ENCODE measurements at places on chromosomes 11 and 22.

DNA sequence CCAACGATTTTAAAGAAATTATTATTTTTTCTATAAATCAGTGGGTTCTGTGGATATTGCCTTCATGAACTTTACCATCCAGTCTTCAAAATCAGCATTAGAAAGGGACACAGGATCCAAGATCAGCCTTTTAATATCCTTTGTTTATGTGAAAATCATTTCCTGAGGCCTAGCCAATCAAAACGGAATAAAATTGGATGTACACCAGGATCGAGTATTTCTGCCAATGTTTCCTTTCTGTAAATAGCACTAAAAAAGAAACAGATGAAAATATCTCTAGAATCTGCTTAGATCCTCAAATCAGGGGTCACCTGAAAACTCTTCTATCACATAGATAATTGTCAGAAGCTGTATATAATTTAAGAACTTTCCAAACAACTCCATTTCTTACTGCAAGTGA lies 1598.5 kb downstream of the LRRC4C start:
- DNase-seq, result no peak

DNA sequence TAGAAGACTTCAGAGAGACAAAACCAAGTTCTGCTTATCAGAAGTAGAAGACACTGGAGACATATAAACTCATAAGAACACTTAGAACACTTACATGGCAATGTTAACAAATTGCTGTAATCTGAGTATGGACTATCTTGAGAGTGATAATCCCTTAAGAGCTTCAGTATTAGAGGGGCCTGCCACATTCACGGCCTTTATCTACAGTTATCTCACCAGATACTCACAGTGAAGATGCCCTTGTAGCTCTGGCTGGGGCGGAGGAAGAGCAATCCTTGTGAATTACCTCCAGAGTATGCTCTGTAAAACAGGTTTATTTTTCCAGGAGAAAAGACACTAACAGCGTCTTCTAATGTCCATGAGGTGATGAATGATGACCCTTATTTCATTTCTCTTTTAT lies 762.8 kb downstream of the FAM181B start:
- no peak for DNase-seq

DNA sequence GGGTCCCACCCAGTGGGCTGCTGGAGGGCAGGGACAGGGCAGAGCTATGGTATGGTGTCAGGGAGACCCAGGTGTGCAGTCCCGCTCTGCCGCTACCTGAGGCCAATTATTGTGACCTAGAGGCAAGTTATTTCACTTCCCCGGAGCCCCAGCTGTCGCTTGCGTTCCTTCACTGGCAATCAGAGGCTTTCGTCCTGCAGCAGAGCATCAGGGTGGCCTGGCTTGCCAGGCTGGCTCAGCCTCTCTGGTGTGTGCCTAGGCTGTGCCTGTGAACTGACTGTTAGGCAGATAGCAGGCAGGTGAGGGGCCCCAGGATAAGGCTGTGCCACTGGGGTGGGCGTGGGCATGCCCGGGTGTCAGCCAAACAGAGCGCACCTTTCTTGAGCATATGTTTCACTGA lies 31.4 kb downstream of the GLB1L2 start:
- no peak for DNase-seq

GRCh38 chr22:49328630-49329405 lies 498.9 kb downstream of the BRD1 start:
- no peak for DNase-seq

DNA sequence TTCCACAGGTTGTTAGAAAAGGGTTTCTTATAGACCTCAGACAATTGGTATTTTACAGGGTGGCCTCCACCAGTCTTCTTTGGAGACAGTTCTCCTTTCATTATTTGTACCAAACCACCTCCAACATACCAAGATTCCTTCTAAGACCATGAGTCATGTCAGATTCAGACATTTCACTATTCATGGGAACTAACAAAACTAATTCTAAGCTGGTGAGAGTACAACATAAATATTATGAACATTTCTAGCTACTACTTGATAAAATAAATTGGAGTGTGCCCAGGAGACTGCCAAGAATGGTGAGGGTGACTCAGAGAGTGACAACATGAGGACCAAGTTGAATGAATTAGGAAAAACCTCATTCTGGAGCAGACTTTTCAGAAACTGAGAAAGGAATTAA lies 494.6 kb upstream of the LRRC4C start:
- DNase-seq, result no peak

- no peak for DNase-seq
Measured at GRCh38 chr11:94635072-94635471, 67.9 kb downstream of the PIWIL4 start.

DNA sequence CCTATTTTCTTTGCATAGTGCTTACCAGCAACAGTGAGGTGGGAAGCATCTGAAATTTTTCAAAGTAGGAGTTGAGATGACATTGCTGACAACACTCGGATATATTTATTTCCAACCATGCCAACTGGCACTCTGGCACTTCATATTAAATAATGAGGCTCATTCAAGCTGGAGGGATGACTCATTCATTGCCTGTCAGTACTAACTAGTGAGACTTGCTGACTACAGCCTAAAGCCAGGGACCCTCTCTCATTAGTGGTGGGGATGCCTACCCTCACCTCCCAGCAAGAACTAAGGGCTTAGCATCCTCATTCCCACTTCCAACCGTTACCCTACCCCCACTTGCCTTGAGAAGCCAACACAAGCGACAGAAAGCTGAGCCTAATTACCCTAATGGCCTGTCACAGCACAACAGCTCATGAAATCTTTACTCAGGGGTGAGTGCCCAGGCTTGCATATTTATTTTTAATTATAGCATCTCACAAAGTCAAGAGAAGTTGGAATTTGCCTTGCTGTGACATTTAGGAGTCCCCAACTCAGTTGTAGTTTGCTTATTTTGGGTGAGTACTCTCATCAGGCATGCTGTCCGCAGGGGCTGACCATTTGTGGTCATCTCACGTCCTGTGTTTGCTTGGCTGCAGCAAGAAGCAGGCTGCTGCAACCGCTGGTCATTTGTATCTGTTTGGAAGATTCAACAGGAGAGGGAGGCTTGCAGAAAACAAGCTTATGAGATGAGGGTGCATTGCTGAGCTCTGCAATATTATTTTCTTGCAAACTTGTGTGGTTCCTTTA lies 181.6 kb upstream of the POU2AF2 start:
- no peak for DNase-seq

DNA sequence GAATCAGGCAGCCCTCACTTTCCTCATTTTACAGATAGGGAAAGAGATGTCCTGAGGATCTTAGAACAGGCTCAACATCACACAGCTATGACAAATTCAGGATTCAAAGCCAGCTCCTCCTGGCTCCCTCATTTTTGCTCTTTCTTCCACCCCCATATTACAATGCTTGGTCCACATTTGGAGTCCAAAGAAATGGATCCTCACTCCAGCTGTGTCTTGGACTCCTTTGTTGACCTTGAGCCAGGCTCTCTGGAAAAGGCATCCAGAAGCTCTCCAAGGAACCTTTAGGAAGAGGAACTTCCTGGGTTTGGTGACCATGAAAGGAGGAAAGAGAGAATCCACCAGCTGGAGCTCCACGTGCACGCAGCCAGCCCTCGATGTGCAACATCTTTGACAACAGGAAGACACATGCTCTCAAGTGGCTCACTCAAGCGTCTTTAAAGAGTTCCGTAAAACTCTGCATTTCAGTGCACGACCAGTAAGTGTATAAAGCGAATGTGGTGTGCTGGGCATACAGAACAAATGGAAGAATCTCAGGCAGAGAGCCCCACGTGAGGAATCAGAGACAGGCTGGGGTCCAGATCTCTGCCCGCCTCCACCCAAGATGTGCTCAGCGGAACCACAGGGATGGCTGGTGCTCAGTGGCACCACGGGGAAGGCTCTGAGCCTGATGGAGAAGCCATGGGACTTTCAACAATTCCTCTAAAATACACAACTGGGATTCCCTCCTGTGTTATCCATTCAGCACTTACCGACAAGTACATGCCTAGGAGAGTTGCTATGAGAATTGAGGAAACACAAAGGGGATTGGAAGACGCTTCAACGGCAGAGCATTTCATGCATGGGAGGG lies 48.4 kb downstream of the ISX start:
- DNase-seq, result no peak

GRCh38 chr11:8544807-8545206 lies 49.2 kb downstream of the STK33 start:
- no peak for DNase-seq

DNA sequence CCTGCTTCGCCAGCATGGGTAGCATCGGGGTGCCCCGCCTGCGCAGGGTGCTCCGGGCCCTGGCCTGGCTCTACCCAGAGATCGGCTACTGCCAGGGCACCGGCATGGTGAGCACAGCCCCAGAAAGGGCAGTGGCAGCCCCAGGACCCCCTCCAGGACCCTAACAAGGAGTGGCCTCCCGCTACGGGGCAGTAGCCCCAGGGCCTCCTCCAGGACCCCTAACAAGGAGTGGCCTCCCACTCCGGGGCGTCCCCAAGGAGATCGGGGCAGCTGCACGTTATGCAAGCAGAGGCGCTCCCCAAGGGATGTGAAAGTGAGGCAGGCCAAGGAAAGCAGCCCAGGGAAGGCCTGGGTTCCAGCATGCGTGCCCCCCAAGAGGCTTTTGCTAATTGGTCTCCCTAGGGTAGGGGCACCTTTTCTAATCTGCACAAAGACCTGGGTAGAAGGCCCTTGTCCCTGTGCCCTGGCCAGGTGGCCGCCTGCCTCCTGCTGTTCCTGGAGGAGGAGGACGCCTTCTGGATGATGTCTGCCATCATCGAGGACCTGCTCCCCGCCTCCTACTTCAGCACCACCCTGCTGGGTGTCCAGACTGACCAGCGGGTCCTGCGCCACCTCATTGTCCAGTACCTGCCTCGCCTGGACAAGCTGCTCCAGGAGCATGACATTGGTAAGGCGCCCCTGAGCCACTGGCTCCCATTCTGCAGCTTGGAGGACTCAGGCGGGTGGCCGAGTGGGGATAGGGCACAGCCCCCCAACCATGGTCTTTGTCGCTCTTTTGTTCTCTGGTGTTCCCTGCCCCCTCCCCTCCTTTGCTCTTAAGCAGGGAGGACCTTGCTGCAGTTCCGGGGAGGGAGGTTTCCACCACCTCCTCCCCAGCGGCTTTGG lies 35.0 kb downstream of the SGSM3 start:
- DNase-seq, result no peak

DNA sequence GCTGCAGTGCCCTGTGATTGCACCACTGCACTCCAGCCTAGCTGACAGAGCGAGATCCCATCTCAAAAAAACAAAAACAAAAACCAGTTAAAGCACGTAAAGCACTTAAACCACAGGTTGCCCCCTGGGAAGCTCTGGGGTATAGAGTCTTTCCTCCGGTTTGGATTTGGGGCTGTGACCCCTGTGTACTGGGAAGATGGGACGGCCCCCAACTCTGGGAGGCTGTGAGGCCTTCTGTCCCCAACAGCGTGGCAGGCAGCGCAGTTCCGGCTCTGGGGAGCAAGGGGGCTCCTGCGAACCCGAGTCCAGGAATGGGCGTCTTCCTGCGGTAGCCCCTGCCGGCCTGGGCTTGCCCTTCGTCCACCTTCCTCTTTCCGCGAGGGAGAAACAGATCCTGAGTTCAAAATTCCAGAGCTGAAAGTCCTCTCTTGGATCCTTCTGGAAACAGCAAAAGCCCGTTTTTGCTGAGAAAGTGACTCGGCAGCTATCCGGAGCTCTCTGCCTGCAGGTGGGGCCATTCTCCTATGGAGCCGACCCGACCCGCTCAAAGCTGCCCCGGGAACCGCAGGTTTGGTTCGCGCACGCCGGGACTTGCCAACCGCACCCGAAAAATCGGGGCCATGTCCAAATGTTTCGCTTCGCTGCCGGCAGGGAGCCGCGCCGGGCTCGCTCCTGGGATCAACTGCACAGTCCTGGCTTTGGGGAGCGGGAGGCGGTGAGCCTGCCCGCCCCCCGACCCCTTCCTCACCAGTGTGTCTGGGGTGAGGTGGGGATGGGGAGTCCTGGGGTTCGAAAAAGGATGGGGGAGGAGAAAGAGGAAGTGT lies 36.3 kb upstream of the POLA2 start:
- DNase-seq, result peak; percentile 7

- no peak for DNase-seq
Measured at GRCh38 chr22:38817196-38817595, 23.3 kb upstream of the DNAL4 start.

- DNase-seq, result no peak
Measured at GRCh38 chr22:29359469-29359868, 28.9 kb downstream of the AP1B1 start.

- DNase-seq, result no peak
Measured at GRCh38 chr11:86632499-86633269, 39.7 kb downstream of the ME3 start.

GRCh38 chr11:68682531-68682961 lies 1.8 kb upstream of the GAL start:
- DNase-seq, result no peak

DNA sequence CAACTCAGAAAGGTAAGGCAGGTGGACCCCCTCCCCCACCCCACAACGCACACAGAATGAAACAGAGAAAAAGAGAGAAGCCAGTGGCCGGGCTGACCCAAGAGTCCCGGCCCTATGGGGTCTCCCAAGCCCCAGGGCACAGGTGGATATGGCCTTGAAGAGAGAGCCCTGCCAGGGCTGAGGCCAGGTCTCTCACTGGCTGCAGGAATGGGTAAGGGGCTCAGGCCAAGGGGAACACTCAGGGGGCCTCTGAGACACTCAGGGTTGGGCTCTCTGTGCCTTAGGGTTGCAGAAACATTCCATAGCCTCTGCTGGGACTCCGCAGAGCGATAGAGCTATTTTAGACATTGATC lies 98.0 kb downstream of the PDE2A start:
- DNase-seq, result no peak

GRCh38 chr22:42116848-42117424 lies 13.7 kb downstream of the CYP2D6 start:
- no peak for DNase-seq

- no peak for DNase-seq
Measured at GRCh38 chr11:31865606-31866300, 54.6 kb upstream of the PAX6 start.

DNA sequence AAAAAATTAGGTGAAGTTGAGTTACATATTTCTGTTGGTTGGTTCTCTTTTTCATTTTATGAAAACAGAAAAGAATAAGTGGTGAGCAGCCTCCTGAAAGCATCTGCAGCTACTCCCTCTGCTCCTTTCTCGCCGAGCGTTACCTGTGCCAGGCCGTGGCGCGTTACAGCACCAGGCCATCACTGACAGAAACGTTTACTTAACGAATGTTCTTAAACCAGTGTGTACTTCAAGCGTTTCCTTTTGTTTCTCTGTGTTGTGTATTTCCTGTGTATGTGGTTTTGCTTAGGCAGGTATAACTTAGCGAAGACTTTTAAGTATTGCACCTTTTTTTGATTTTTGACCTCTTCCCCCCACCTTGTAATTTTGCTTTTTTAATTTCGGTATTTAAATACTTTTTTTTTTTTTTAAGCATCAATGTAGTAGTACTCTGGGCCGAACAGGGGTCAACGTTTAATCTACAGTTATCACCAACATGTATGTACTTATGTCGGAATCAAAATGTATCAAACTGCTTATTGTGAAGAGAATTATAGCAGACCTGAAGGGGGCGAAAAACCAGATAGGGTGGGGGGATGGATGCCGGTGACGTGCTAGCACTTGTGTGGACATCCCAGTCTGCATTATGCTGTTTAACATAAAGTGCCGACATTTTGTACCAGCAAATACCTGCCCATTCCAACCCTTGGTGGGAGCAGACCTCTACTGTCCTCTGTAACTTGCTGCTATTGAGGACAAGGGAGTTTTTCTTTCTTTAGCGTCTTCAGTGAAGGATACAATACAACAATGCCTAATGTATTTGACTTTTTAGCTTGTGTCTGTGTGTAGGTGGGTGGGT lies 21.6 kb upstream of the ADSL start:
- no peak for DNase-seq

GRCh38 chr11:27619039-27619574 lies 81.1 kb downstream of the BDNF start:
- DNase-seq, result no peak

- DNase-seq, result no peak
Measured at GRCh38 chr22:18057568-18058209, 20.1 kb upstream of the PEX26 start.

- no peak for DNase-seq
Measured at GRCh38 chr11:126538071-126538470, 182.6 kb downstream of the ST3GAL4 start.
